SW 1271 (cell line): ENCODE measurements at places on chromosomes 2 and 18.

DNA sequence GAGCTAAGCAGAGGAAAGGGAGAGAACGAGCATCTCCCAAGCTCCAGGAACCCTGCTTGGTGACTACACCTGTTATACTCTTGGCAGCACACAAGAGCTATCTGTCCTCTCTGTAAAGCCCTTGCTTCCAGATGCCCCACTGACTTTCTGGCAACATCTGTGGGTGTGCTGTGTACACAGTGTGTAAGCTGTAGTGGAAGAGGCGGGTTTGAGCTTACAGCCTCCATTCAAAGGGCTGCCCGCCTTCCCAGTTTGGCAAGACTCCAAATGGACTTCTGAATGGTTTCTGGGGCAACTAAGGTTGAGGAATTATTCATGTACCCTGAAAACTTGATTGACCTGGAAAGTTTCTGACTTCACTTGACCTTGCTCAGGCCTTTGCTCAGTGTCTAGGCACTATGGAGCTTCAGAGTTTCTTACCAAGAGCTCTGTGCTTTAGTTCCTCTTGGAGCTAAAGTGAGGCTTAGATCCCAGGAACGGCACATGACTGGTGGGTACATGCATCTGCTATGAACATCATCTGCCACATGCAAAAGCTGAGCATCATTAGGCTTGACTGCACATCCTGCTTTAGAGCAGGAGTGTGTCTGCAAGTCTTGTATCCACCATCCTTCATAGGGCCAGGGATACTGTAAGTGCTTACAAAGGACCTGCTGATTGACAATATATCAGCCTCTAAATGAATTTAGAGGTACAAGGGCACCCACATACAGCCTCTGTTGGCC lies 290.9 kb upstream of the SIX2 start:
- DNase-seq = no peak

DNA sequence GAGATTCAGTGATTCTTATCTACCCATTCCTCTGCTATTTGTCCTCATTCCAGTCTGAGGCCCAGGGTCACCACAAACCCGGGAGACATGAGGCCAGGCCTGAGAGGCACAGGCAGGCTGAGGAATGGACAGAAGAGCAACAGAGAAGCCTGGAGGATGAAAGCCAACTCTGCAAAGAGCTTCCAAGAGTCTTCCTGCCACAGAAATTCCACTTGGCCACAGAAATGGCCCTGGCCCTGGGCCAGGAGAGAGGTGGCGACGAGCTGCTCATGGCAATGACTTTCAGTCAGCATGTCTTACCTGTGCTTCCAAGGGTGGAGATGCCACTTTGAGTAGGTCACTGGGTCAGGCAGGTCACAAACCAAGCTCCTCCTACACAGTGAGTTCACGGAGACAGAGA lies 155.3 kb upstream of the PKDCC start:
- DNase-seq = no peak

GRCh38 chr2:106363791-106364190 lies 104.4 kb downstream of the RGPD3 start:
- DNase-seq = no peak

GRCh38 chr2:105237045-105237765 lies 4.3 kb upstream of the GPR45 start:
- DNase-seq = no peak

DNA sequence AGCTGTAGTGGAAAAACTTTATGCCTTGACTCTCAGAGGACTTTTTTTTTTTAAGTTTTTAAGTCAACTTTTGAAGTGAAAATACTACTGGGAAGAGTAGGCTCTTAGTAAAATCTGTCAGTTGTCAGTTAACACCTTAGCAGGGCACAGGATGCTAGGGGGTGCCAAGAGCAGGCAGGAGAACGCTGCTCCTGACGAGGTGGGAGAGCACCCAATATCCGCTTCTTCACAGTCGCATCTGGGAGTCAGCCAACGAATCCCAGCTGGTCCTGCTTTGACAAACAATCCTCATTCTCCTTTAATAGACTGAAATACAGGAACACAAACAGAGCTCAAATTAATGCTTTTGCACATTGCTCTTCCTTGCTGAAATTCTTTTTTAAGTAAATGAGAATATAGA lies 709.5 kb upstream of the ACVR2A start:
- DNase-seq = no peak

DNA sequence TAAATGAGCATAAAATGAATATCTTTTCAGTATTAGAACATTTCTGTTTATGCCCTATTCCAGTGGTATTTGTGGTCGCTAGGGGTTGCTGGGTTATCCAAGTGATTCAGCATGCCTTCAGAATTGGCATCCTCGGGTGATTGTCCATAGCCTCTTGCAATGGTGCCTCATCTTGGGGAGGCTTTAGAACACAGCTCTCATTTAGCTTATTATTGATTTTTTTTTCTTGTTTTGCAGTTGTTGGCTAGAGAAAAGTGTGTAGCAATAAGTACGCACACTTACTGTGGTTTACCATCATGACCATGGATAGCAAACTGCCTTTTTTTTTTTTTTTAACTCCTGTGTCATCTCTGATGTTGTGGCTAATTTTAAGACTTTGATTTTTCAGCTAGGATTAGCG lies 33.6 kb downstream of the PLEKHA3 start:
- DNase-seq = no peak

DNA sequence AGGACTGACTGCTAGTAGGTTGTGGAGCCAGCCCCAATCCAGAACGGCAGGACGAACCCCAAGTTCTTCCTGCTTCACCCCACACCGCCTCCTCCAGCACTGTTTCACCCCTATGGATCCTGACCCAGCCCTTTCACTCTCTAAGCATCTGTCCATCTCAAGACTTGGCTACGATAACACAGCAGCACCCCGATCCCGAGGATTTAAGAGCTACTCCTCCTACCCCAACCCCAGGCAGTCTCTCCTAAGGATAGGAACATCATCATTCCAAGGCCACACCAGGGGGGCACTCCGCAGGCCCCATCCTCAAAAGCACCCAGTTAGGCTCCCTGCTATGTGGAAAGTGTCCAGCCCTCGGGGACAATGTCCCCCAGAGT lies 645 bp downstream of the KCTD18 start:
- DNase-seq = no peak
